ENCODE measurements at places on chromosomes 1 and 21.

GRCh38 chr1:90246069-90246468 is 251.2 kb downstream of the ZNF326 start:
- no peak for DNase-seq

DNA sequence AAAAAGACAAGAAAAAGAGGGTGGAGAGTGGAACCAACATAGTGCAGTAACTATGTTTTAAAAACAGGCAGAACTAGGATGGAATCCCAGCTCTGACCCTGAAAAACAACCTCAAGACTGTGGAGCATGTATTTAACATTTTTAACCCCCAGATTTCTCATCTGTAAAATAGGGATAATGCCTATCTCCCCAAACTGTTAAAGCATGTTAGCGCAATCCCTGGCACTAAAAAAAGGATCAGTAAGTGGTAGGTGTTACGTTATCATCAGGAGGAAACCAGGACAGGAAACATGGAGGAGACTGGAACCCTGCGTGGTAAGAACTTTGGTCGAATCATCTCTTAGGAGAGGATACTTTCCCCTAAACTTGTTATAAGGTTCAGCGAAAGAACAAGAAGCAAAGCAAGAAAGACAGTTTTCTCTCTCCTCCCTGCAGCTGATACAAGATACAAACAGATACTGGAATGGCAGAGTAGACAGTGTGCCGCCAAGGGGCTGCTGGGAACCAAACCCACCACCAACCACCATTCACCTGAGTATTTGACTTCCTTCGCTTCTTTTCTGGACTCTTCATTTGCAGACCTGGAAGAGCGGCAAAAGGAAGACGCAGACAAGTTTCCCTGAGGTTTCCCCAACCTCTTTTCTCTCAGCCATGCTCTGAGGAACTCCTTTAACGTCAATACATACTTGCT is 991 bp downstream of the PYGO2 start:
- no peak for DNase-seq

GRCh38 chr1:20440785-20441200 is 45.2 kb downstream of the CAMK2N1 start:
- peak; percentile 13 for DNase-seq

GRCh38 chr1:195773931-195774330 is 834.3 kb downstream of the KCNT2 start:
- peak; percentile 51 for DNase-seq

DNA sequence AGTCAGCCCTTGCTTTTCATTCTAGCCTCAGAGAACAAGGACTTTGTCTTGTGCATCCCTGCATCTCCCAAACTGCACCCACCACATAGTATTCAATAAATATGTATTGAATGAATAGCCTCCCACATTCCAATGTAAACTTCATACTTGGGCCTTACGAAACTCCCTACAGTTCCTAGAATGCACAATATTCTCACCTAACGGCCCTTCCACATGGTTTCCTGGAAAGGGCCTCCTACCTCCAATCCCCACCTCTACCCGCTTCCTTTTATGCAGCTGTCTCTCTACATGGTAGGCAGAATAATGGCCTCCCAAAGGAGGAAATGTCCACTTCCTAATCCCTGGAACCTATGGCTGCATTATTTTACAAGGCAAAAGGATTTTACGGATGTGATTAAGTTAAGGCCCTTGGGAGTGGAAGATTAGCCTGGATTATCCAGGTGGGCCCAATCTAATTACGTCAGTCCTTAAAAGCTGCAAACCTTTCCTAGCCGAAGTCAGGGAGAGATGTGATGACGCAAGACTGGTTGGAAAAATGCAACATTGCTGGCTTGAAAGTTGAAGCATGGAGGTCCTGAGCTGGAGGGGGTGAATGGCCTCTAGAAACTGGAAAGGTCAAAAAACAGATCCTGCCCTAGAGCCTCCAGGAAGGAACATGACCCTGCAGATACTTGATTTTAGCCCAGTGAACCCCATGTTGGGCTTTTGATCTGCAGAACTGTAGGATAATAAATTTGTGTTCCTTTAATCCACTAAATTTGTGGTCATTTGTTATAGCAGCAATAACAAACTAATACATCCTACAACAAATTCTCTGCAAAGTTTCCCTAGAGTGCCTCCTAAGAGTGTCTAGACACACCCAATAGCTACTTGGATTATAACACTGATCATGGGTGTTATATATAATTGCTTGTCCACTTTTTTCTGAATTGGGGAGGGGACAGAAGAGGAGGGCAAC is 5.2 kb upstream of the PIK3C2B start:
- DNase-seq, result no peak

GRCh38 chr1:211495584-211495983 is 3.6 kb upstream of the RD3 start:
- DNase-seq, result no peak

DNA sequence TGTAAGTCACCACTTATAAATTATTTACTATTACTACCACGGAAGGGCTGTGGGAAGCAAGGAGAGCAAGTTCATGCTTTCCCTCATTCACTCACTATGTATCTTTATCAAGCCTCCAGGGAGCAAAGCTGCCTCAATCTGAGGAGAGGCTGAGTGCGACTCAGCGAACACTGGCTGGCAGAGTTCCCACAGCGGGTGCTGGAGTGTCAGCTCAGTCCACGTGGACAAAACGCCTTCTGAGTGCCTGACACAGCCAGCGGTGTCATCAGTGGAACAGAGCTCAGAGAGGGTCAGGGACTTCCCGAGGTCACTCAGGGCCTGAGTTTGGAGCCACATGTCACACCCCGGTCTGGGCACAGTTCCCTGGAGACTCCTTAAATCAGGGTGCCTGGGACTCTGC is 16.9 kb downstream of the MATN1 start:
- DNase-seq, result peak; percentile 46

DNA sequence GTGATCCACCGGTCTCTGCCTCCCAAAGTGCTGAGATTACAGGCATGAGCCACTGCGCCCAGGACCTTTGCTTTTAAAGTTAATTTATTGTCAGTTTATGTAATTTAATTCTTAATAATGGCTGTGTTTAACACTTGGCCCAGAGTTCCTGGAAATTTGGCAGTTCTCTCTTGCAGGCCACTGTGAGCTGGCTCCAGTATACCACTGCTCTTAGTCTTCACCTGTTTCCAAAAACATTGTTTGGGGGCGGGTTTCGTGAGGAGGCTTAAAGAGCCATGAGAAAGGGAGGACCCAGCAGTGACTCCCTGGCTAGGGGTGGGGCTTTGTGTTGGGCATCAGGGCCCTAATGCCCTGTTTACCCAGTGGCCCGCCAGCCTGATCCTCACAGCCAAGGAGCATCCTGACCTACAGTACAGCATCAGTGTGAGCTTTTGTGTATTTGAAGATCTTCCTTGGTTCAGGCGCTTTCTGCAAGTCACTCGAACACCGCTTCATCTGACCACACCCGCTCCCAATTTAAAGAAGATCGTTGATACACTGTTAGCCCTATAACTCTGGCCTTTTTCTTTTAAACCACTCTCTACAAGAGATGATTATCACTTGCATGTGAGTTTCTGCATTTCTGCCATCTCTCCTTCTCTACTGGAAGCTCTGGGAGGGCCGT is 12.0 kb upstream of the BGLAP start:
- no peak for DNase-seq

DNA sequence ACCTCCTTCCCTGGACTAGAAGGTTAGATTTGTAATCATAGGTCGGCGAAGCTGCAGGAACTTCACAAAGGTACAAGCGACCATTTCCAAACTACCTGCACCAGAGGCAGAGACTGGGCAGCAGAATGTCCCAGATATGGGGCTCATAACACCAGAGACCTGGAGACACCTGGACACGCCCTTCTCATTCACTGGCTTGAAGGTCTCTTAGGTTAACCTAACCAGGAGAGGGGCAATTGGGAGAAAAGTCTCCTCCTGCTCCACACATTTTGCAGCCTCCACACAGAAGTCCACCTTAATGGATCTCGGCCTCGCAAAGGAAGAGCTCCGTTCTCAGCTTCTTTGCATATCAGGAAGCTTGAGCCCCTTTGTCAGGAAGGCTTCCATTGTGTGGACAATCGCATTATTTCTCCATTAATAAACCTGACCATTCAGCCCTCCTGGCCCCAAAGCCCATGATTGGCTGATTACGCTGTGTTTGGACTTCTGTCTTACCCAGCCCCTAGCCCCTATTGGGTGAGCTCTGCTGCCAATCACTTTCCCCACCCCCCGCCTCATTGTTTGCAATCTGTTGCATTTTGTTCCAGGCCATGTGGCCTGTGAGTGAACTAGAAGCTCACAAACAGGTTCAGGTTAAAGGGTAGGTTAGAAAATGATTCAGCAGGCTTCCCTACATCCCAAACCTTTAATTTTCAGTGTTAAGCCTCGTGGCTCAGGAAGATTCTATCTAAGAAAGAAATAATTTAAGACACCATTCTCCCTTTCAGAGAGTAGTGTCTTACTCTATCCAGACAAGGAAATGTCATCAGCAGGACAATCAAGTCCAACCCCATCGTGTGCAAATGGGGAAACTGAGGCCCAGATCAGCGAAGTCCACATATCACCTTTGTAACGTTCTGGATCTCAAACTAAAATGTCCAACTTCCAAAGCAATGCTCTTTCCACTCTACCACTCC is 2.8 kb downstream of the MYCL start:
- peak; percentile 46 for DNase-seq

GRCh38 chr1:187588917-187589316 is 760.2 kb downstream of the PLA2G4A start:
- DNase-seq, result no peak

- DNase-seq, result no peak
Measured at GRCh38 chr1:36773827-36774541, 260.3 kb downstream of the GRIK3 start.

DNA sequence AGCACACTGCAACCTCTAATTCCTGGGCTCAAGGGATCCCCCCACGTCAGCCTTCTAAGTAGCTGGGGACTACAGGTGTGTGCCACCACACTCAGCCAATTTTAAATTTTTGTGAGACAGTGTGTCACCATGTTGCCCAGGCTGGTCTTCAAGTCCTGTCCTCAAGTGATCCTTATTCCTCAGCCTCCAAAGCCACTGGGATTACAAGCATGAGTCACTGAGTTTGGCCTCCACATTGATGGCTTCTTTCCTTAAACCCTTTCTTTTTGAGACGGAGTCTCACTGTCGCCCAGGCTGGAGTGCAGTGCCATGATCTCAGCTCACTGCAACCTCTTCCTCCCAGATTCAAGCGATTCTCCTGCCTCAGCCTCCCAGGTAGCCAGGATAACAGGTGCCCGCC is 7.6 kb downstream of the KPNA6 start:
- DNase-seq, result no peak

DNA sequence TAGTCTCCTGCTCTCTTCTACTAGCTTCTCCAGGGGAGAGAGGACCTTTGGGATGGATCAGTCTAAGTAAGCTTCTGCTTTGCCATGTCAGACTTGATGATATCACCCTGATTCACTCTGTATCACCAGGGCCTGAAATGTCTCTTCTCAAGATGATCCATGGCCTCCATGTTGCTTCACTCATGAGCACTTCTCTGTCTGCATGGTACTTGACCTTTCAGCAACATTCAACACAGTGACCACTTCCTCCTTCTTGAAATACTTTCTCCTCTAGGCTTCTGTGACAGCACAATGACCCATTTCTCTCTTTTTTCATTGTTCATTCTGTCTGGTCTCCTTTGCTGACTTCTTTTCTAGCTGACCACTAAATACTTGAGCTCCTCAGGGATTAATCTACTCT is 35.3 kb upstream of the NGF start:
- DNase-seq, result peak; percentile 97
